ENCODE measurements at places on chromosomes 16 and 17.

DNA sequence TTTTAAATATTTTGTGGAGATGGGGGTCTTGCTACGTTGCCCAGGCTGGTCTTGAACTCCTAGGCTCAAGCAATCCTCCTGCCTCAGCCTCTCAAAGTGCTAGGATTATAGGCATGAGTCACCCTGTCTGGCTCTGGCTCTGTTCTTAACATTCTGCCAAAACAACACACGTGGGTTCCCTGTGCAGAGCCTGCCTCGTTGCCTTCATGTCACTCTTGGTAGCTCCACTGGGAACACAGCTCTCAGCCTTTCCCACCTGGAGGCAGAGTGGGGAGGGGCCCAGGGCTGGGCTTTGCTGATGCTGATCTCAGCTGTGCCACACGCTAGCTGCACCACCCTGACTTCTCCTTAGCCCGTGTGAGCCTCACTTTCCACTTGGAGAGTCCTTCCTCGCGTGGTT is 19.3 kb downstream of the CRISPLD2 start:
- H3K4me1 ChIP-seq, result peaks cover 11% of the 10 kb centered on the region
- peaks cover 10% of the 10 kb centered on the region for H3K27me3 ChIP-seq
- no peak overlapping the region for H3K4me3 ChIP-seq
- no peak for DNase-seq
- no peaks in the 10 kb centered on the region for H3K36me3 ChIP-seq

GRCh38 chr16:57029161-57030160 is 40.1 kb downstream of the NLRC5 start:
- H3K4me3 ChIP-seq, result no peak overlapping the region
- H3K4me1 ChIP-seq, result no peaks in the 10 kb centered on the region
- DNase-seq, result no peak
- H3K27ac ChIP-seq, result no peak overlapping the region

- no peaks in the 10 kb centered on the region for H3K27me3 ChIP-seq
- H3K36me3 ChIP-seq, result peaks cover 25% of the 10 kb centered on the region
- no peak overlapping the region for H3K27ac ChIP-seq
- no peak overlapping the region for H3K4me3 ChIP-seq
- DNase-seq, result no peak
Observed at GRCh38 chr16:69371564-69371963, 14.2 kb downstream of the TERF2 start.

- H3K36me3 ChIP-seq, result peaks cover 1% of the 10 kb centered on the region
- no peak overlapping the region for H3K4me3 ChIP-seq
Observed at GRCh38 chr16:1776672-1776955, 3.7 kb upstream of the MRPS34 start.

DNA sequence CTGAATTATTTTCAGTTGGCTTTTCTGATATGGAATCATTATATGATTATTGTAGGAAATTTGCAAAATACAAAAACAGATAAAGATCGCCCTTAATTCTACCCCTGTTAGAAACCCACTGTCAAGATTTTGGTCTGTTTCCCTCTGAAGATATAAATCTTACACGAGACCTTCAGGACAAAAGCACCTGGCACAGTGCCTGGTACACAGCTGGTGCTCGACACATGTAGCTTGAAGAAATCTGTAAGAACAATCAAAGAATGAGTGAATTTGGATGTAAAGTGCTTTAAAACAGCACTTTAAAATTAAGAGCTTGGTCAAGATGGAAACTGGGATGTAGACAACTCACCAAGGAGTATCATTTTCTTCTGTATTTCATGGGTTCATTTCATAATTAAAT is 181.1 kb downstream of the C16orf78 start:
- no peaks in the 10 kb centered on the region for H3K36me3 ChIP-seq
- no peak overlapping the region for H3K27ac ChIP-seq
- H3K27me3 ChIP-seq, result no peaks in the 10 kb centered on the region
- no peak for DNase-seq

Data from progenitor cell of endocrine pancreas (in vitro differentiated cells).